ENCODE measurements at places on chromosomes 13 and 19.

GRCh38 chr13:114134944-114135610 is 2.7 kb upstream of the RASA3 start:
- no peak for DNase-seq

DNA sequence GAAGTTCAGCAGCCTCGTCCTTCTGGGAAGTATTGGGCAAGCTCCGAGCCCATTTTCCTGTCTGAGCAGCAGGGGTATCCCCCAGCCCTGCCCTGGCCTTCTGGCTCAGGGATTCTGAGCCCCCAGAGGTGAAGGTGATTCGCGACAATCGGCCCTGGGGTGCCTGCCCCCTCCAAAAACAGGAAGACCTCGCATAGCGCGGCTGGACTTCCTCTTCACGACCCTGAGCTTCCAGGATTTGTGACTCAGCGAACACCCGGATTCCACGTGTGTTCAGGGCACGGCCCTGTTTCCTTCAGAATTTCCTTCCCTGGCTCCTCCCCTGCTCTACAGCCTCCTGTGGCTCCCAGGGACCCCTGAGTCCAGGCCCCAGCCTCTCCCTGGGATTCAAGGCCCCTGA is at the start of gene SEMA6B:
TSS of gene SEMA6B (minus strand) at position 116 of the 400 bp plus-strand sequence. CDS start 1,227 bp downstream, outside the sequence.
- no peak for DNase-seq

DNA sequence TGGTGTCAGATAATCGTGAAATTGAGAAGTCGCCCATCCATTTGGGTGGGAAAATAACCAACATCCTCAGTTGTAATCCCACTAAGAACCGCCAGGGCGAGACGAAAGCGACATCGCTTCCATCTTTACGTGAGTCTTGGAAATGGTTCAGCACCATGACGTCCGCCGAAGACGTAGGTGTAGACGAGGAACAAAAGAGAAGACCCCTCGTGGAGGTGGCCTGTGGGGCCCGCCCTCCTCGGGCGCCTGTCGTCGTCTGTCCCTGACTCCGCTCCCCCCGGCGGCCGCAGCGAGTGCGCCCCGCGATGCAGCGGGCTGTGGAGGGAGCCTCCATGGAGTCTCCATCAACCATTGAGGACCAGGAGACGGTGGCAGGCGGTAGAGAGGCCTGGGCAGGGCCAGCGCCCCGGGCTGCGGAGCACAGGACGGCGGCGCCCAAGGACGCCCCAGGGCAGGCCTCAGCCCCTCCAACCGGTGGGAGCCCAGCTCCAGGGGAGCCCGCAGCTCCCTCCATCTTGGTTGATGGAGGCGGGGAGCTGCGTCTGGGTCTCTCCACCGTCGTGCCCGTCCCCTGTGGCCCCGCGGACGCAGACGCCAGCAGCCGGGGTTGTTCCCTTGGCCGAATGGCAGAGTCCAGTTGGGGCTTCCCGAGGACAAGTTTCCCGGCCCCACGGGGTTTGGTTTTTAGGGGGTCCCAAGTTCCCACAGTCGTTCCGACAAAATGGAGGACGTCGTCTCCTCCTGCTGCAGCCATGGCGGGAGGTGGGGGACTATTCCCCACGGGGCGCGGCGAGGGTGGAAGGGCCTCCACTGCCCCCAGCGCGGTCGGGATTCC is 990 bp upstream of the ZMYM2 start:
- peak; percentile 76 for DNase-seq

DNA sequence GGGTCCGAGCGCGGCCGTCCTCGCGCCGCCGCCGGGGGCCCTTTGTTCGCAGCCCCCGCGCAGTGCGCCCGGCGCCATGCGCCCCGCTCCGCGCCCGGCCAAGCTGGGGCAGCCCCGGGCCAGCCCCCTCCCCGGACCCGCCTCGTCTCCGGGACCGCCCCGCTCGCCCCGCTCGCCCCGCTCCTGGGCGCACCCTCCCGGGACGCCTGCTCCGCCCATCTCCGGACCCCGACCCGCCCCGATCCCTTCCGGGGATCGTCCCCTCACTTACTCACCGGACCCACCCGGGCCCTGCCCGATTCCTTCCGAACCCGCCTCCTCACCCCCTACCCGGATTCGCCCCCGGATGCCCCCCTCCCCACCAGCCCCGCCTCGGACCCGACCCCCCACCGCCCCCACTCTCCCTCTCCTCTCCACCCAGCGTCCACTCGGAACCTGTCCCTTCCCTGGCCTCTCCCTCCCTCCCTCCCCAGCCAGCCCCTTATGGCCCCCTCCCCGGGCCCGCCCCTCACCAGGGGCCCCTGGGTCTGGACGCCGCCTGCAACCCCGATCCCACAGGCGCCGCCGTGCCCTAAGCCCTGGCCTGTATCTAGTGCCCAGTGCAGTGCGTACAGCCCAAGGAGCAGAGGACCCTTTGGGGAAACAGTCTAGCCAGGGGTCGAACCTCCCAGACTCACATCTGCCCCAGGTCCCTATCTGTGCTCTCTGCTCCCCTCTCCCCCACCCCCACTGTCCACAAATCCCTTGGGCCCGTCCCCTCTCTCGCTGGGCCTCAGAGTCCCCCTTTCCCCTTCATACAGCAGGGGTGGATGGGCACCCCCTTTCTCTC is at the start of gene CPAMD8:
TSS of gene CPAMD8 (minus strand) at position 105 of the 829 bp plus-strand sequence. CDS start 168 bp downstream, outside the sequence.
- DNase-seq = no peak

GRCh38 chr19:6851359-6851758 is 36.0 kb upstream of the ADGRE1 start:
- DNase-seq = no peak

DNA sequence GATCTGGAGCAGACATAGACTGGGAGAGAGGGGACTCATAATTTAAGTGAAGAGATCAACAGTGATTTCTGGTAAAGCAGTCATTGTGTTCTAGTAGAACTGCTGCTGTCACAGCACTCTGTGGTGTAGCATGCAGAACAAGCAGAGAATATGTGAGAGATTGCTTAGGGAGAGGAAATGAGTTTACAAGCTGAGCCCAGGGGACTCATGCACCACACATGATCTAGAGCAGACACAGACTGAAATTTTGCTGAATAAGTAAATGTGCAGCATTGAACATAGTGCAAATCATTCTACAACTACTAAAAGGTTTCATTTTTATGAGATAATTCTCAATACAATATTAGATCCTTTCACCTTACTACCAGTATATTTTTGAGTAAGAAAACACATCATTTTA is 125.7 kb downstream of the MYO16 start:
- no peak for DNase-seq

GRCh38 chr13:33615436-33615835 is 202.5 kb upstream of the RFC3 start:
- DNase-seq = no peak

GRCh38 chr13:33057019-33057780 is 41.0 kb downstream of the KL start:
- no peak for DNase-seq

DNA sequence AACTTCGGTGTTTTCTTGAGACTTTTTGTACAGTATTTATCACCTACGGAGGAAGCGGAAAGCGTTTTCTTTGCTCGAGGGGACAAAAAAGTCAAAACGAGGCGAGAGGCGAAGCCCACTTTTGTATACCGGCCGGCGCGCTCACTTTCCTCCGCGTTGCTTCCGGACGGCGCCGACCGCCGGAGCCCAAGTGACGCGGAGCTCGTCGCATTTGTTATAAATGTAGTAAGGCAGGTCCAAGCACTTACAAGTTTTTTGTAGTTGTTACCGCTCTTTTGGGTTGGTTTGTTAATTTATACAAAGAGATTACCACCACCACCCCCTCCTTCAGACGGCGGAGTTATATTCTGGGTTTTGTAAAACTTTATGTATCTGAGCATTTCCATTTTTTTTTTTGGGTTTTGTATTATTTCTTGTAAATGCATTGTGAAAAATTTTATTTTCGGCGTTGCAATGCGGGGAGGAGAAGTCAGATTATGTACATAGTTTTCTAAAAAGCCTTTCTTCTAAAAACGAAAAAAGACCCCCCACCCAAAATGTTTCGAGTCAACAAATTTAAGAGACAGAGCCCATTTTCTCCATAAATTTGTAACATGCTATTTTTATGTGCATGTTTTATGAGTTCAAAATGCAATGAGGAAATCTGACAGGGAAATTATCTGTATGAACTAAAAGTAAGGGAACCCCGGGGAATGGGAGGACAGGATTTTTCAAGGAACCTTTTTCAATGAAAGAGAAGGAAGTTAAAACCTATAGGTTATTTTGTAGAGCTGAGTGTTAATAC is 2.3 kb downstream of the SOX1 start:
- no peak for DNase-seq

- DNase-seq = no peak
These were observed 8.3 kb downstream of the ZNF554 start for GRCh38 chr19:2827840-2828489.

GRCh38 chr13:97435323-97435722 is 1.4 kb downstream of the RAP2A start:
- DNase-seq = no peak

DNA sequence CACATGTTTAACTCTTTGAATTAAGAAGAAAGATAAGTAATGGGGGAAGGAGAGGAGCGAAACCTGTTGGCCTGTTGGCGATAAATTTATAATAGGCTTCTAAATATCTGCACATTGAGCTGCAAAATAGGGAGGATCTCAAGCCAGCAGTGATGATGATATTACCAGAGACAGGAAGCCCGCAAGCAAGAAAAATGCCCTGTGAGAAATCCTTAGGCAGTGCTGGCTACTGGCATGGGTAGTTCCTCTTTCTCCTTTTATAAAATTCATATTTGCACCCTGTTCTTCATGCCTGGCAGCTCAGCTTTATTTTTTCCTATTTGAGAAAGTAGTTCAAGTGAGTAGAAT is 858 bp upstream of the USP12 start:
- DNase-seq = no peak

- no peak for DNase-seq
These were observed 65.4 kb downstream of the KCTD12 start for GRCh38 chr13:76820759-76821158.

DNA sequence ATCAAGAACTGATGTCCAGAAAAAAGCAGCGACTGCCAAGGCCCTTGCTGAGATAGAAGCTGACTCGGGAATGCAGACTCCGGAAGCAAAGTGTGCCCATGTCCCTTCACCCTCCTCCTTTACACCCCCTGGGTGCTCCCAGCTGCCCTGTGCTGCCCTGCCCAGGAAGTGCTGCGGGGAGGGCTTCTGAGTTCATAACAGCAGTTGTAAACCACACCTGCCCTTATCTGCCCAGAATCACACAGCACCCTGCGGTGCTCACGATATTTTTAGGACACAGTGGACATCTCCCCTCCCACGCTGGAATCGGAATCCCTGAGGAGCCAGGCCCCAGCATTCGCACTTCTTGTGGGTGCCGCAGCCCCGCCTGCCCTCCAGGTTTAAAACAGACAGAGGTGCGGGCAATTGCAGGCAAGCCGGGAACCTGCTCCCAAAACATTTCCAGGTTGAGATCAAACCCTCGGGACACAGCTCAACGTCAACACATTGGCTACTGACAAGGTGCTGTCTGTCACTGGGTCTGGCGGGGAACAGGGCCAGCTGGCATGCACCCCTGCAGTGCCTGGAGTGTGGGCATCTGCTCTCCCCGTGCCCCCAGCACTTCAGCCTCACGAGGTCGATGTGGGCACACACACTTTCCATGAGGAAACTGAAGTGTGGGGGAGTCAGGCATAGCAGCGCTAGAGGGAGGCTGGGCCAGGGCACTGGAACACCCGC is 36.8 kb downstream of the RAB20 start:
- peak; percentile 59 for DNase-seq

DNA sequence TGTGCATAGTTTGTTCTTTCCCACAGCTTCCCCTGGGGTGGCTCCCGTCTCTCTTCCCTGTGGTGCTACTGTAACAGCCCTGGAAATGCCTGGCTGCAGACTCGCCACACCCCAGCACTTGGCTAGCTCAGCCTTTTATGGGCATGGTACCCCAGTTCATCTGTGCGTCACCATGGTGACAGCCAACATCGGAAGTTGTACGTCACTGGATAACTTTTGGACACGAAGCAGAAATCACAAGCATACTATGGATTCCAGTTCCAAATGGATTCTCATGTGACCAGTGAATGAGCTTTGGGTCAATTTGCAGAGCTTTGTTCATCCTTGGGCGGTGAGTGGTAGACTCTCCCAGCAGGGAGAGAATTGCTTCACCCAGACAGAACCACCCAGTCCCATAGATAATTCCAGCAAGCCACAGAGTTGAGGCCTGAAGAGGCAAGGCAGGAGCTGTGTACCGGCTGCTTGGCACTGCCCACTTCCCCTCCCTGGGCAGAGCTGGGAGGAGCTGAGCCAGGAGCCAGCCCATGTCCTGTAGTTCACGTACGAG is 54.4 kb downstream of the COL4A2 start:
- no peak for DNase-seq

DNA sequence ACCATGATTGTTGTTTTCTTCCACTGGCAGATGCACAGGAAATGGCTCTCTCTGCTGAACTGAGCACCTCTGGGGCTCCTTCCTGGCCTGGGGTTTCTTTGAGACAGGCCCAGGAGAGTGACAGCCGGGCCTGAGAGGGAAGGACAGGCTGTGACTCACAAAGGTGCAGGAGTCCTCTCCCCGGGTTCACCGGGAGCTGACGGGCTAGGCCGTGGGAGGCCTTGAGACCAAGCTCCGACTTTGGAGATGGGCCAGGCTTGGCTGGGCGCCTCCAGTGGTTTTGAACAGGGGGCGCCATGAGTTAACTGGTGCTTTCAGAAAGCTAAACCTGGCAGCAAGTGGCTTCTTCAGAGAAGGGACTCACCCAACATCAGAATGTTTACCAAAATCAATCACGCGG is 143.4 kb downstream of the URI1 start:
- DNase-seq = no peak

- no peak for DNase-seq
These were observed 66.1 kb upstream of the FRY start for GRCh38 chr13:31965361-31966066.

DNA sequence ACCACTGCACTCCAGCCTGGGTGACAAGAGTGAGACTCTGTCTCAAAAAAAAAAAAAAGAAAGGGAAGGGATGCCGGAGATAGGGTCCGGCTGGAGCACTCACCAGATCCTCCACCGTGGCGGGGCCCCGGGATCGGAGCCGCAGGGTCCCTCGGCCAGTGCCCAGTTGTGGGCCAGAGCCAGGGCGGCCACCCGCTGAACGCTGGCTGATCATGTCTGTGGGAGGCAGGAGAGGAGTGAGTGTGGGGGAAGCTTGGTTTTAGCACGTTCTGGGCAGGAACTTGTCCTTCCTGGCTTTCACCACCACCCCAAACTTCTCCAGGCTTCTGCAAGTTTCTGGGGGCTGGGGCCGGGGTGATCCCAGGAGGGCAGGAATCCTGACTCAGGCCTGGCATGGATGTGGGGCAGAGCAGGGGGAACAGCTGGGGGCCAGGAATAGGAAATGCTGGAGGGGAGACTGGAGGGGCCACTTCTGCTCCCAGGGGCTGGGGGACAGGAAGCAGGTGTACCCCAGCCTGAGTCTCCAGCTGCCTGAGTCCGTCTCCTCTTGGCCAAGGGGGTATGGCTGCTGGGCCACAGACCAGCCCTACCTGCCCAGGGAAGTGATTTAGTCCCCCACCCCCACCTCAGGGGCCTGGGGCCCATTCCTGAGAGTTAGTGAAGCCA is 4.3 kb upstream of the PTGER1 start:
- no peak for DNase-seq

DNA sequence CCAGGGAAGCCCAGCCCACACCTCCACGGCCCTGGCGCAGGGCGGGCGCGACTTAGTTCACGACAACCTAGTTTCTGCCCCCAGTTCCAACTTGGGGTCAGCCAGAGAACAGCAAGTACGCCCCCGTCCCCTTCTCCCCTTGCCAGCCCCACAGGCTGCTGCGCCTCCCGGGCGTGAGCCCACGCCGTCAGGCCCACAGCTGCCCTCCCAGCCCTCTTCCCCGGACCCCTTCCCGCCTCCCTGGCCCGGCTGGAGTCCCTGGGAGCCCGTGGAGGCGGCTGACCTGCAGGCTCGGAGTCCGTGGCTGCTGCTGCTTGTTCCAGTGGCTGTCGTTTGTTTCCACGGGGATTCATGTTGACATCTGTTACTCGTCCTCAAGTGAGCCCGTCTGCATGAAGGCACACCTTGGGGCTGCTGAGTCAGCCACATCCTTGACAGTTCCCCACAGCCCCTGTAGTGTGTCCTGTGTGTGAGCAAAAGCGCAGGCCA is 86.0 kb downstream of the ATP11A start:
- DNase-seq = no peak
